Bronchial smooth muscle cell (primary cell): ENCODE measurements at places on chromosomes 16 and 17. TPM values are rescaled to one million over a fixed set of nuclear protein-coding genes. Genes with fewer than 3 reads are reported as not detected.

Gene GEMIN4
- total RNA-seq = 5.5 and 7.2 TPM in 2 replicates

Gene MYH13
- total RNA-seq = under 0.01 TPM in 1 of 2 replicates, not detected in the other

Gene RGS9
- 1.3 and 3.2 TPM in 2 replicates for total RNA-seq

Gene TEKT5
- total RNA-seq = 0.34 TPM in 1 of 2 replicates, not detected in the other

Gene NLRP1
- total RNA-seq = 22.2 and 38.1 TPM in 2 replicates

Gene BRIP1
- total RNA-seq = 1.7 and 2.0 TPM in 2 replicates

Gene NLGN2
- total RNA-seq = 6.8 and 7.1 TPM in 2 replicates

Gene MT4
- not detected in 2 replicates for total RNA-seq

Gene ALDOA
- total RNA-seq = 263 and 375 TPM in 2 replicates

Gene SPATA2L
- total RNA-seq = 5.0 and 6.4 TPM in 2 replicates

Gene HSF5
- total RNA-seq = not detected in 2 replicates

Gene FAM20A
- 10.9 and 11.2 TPM in 2 replicates for total RNA-seq

Gene USP43
- total RNA-seq = 0.09 TPM in 1 of 2 replicates, not detected in the other

Gene FADS6
- not detected in 2 replicates for total RNA-seq

Gene CES3
- total RNA-seq = 0.17 and 0.95 TPM in 2 replicates

Gene P2RX5
- 0.43 and 1.1 TPM in 2 replicates for total RNA-seq

Gene TRAPPC1
- 62.2 and 66.2 TPM in 2 replicates for total RNA-seq

Gene ZNF629
- 6.2 and 6.3 TPM in 2 replicates for total RNA-seq

Gene OTOP2
- total RNA-seq = not detected in 2 replicates

Gene GPT2
- total RNA-seq = 7.6 and 8.8 TPM in 2 replicates

Gene ESRP2
- 0.09 and 0.16 TPM in 2 replicates for total RNA-seq

Gene TEX14
- total RNA-seq = under 0.01 TPM in 2 replicates

Gene CCL7
- total RNA-seq = not detected in 2 replicates

Gene TP53
- total RNA-seq = 13.1 and 13.7 TPM in 2 replicates

Gene UNC45B
- total RNA-seq = under 0.01 TPM in 1 of 2 replicates, not detected in the other

Gene CX3CL1
- under 0.01 TPM in 1 of 2 replicates, not detected in the other for total RNA-seq

Gene CDH16
- total RNA-seq = not detected in 2 replicates

Gene FBXW10
- under 0.01 TPM in 2 replicates for total RNA-seq

Gene TPSG1
- total RNA-seq = not detected in 2 replicates

Gene HIGD1B
- not detected in 2 replicates for total RNA-seq

Gene CLEC18A
- under 0.01 and 0.52 TPM in 2 replicates for total RNA-seq

Gene PRRT2
- 1.9 and 4.4 TPM in 2 replicates for total RNA-seq

Gene TBC1D3C
- 1.5 TPM in 1 of 2 replicates, not detected in the other for total RNA-seq

Gene KIF2B
- total RNA-seq = not detected in 2 replicates

Gene RPL26
- total RNA-seq = 3,512 and 6,339 TPM in 2 replicates

Gene KRTAP4-1
- not detected in 2 replicates for total RNA-seq

Gene HSPB9
- not detected in 2 replicates for total RNA-seq

Gene LSM12
- total RNA-seq = 13.7 and 17.0 TPM in 2 replicates
